ENCODE measurements at places on chromosomes 7 and 10.

DNA sequence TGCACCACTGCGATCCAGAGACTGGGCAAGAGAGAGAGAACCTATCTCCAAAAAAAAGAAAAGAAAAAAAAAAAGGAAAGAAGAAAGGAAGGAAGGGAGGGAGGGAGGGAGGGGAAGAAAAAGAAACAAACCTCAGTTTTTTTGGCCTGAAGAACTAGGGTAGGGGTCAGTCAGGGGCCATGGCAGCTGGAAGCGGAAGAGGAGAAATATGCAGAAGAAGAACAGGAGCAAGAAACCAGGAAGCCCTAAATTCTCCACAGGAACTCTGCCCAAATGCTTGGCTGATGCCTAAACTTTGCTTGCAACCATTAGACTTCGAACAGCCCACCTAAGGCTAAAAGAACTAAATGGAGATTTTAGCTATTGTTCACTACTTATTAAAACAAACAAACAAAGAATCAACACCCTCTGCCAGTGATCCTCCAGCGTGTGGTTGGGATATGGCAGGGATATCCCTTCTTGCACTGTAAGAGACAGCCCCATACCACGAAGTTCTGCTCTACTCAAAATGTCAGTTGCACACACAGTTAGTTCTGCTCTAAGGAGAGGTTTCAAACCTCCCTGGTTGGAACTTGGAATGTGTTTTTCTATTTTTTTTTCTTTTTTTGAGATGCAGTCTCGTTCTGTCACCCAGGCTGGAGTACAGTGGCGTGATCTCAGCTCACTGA, 139.5 kb downstream of the FAM107B start:
- H3K4me3 ChIP-seq = no peak overlapping the region
- H3K4me1 ChIP-seq = no peaks in the 10 kb centered on the region
- DNase-seq = no peak
- no peaks in the 10 kb centered on the region for H3K27me3 ChIP-seq
- H3K27ac ChIP-seq = no peak overlapping the region

DNA sequence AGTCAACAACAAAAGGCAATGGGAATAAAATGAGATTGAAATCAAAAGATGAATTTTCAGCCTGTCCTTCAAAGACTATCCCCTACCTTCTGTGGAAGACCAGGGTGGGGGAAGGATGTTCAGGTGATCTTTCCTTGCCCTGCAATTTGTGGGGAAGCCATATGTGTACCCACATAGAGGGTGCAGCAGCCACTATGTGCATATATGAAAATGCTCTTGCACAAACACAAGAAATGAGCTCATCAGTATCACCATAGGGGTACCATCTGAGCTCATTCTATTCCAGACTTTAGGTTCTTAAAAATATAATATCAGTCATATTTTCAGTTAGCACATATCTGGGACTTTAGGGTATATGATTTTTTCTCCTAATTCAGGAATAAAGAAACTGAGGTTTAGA, 17.7 kb downstream of the GIMAP5 start:
- no peak for DNase-seq
- H3K4me3 ChIP-seq = no peak overlapping the region
- no peaks in the 10 kb centered on the region for H3K36me3 ChIP-seq
- H3K27me3 ChIP-seq = no peaks in the 10 kb centered on the region
- no peaks in the 10 kb centered on the region for H3K4me1 ChIP-seq

- H3K27ac ChIP-seq = no peak overlapping the region
- H3K27me3 ChIP-seq = no peaks in the 10 kb centered on the region
- H3K4me1 ChIP-seq = no peaks in the 10 kb centered on the region
- no peaks in the 10 kb centered on the region for H3K36me3 ChIP-seq
- no peak for DNase-seq
- no peak overlapping the region for H3K4me3 ChIP-seq
Measured at GRCh38 chr10:94043431-94043990, 49.8 kb downstream of the PLCE1 start.

DNA sequence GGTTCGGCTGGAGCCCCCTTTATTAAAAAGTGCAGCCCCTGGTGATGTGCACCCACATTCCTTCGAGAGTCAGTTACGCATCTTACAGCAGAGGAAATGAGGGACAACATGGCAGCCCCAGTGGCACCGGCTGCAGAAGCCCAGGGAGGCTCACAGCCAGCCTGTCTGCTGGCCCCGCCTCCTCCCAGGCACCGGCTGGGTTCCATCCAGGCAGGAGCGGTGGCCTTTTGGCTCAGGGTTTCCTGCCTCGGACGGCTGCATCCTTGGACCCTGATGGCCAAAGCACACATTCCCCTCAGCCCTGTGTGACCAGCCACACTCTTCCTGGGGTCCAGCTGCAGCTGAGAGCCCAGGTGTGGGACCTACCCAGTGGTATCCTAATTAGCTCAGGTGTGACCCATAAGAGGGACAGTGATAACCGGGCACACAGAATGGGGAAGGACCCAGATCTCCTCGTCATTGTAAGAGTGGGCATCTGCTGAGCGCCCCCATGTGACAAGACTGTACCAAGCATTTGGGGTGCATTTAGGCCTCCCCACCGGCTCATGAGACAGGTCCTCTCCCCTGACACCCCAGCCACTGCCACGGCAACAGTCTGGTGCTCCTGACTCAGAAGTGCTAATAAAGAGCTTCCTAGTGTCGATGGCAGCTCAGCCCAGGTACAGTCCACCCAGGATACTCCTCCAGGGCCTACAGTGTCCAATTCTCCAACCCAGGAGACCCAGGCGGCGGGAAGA, 63.3 kb upstream of the CHST15 start:
- H3K36me3 ChIP-seq = no peaks in the 10 kb centered on the region
- peaks cover 45% of the 10 kb centered on the region for H3K4me1 ChIP-seq
- H3K4me3 ChIP-seq = no peak overlapping the region
- no peaks in the 10 kb centered on the region for H3K27me3 ChIP-seq

- DNase-seq = no peak
- no peak overlapping the region for H3K27ac ChIP-seq
- no peaks in the 10 kb centered on the region for H3K27me3 ChIP-seq
- no peaks in the 10 kb centered on the region for H3K4me1 ChIP-seq
- H3K4me3 ChIP-seq = no peak overlapping the region
Measured at GRCh38 chr7:113321201-113321600, 202.8 kb upstream of the SMIM30 start.

- H3K4me3 ChIP-seq = no peak overlapping the region
- H3K36me3 ChIP-seq = peaks cover 49% of the 10 kb centered on the region
- H3K27ac ChIP-seq = peak overlapping the region; percentile 91
- no peaks in the 10 kb centered on the region for H3K4me1 ChIP-seq
- no peaks in the 10 kb centered on the region for H3K27me3 ChIP-seq
- DNase-seq = no peak
Measured at GRCh38 chr10:95485056-95485844, 75.9 kb downstream of the SORBS1 start.

GRCh38 chr10:133327651-133328357, 8.9 kb downstream of the CALY start:
- peaks cover 32% of the 10 kb centered on the region for H3K4me1 ChIP-seq
- peaks cover 85% of the 10 kb centered on the region for H3K27me3 ChIP-seq
- no peak overlapping the region for H3K4me3 ChIP-seq
- no peak for DNase-seq
- H3K36me3 ChIP-seq = no peaks in the 10 kb centered on the region
- H3K27ac ChIP-seq = no peak overlapping the region

- peaks cover 8% of the 10 kb centered on the region for H3K4me1 ChIP-seq
- no peak overlapping the region for H3K27ac ChIP-seq
- DNase-seq = no peak
- H3K27me3 ChIP-seq = peaks cover 43% of the 10 kb centered on the region
- H3K4me3 ChIP-seq = no peak overlapping the region
Measured at GRCh38 chr7:25894002-25894901, 257.7 kb upstream of the NFE2L3 start.

DNA sequence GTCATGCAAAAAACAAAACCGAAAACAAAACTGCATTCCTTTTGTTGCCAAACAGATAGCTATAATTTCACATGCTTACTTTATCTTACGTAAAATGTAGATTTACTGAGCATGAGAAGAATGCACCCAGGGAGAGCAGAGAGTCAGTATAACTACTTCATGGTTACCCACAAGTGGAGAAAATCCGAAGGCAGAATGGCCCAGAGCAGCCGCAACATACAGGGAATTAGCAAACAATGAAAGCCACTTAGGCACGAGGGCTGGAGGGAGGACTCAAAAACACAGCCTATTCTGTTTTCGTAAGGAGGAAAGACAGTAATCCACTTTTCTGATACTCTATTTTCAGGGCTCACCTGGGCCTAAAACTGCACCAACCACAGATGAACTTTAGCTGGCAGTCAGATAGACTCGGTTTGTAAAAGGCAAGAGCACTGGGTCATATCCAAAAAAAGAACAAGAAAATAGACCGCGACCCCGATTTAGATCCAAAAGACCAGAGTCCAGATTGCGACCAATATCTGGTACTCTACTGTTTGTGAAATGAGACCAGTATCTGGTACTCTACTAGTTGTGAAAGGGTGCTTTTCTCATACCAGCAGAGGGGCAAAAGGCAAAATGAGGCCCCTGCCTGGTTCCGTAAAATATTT, 1.3 kb downstream of the ITPRIP start:
- no peaks in the 10 kb centered on the region for H3K27me3 ChIP-seq
- H3K4me3 ChIP-seq = peak overlapping the region; percentile 63
- peak overlapping the region; percentile 98 for H3K27ac ChIP-seq
- no peaks in the 10 kb centered on the region for H3K4me1 ChIP-seq
- no peaks in the 10 kb centered on the region for H3K36me3 ChIP-seq

GRCh38 chr10:14399641-14400040, 68.9 kb upstream of the FRMD4A start:
- H3K36me3 ChIP-seq = no peaks in the 10 kb centered on the region
- no peak overlapping the region for H3K4me3 ChIP-seq
- no peaks in the 10 kb centered on the region for H3K4me1 ChIP-seq
- no peaks in the 10 kb centered on the region for H3K27me3 ChIP-seq

- no peaks in the 10 kb centered on the region for H3K36me3 ChIP-seq
- H3K4me1 ChIP-seq = no peaks in the 10 kb centered on the region
- H3K27me3 ChIP-seq = no peaks in the 10 kb centered on the region
- no peak for DNase-seq
- H3K4me3 ChIP-seq = no peak overlapping the region
Measured at GRCh38 chr7:95933618-95934017, 161.3 kb downstream of the DYNC1I1 start.

- H3K27me3 ChIP-seq = no peaks in the 10 kb centered on the region
- H3K4me3 ChIP-seq = peak overlapping the region; percentile 82
- H3K36me3 ChIP-seq = no peaks in the 10 kb centered on the region
- DNase-seq = peak; percentile 68
Measured at GRCh38 chr7:139108266-139109187, 993 bp downstream of the ZC3HAV1 start.

- no peaks in the 10 kb centered on the region for H3K27me3 ChIP-seq
- H3K27ac ChIP-seq = peak overlapping the region; percentile 85
Measured at GRCh38 chr10:91592266-91592975, 40.5 kb downstream of the PPP1R3C start.

- H3K4me1 ChIP-seq = peaks cover 12% of the 10 kb centered on the region
- DNase-seq = no peak
- no peak overlapping the region for H3K27ac ChIP-seq
- no peaks in the 10 kb centered on the region for H3K27me3 ChIP-seq
- H3K4me3 ChIP-seq = no peak overlapping the region
Measured at GRCh38 chr10:133156674-133157579, 3.1 kb upstream of the KNDC1 start.

DNA sequence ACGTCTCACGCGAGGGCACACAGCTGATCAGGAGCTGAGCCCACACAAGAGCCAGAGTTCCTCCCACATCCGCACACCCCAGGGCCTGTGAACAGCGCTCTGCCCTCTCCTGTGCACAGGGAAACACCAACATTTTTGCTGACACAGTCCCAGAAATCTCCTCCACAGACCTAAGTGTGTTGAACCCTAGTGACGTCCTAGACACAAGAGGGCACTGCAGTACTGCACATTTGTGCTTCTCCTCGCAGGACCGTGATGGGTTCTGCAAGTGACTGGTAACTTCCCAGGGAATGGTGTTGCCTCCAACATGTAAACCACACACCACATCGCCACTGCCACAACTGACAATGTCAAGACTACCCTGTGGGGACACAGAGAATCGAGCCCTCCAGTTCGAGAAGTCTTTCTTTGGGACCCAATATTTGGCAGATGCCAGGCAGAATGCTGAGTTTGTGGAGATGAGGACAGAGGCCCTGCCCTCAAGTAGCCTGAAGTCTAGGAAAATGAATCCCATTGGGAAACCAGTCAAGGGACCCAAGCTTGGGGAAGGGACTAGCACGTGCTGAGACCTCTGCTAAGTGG, 170.3 kb downstream of the PAXIP1 start:
- no peaks in the 10 kb centered on the region for H3K36me3 ChIP-seq
- H3K27me3 ChIP-seq = no peaks in the 10 kb centered on the region
- no peak for DNase-seq
- no peak overlapping the region for H3K4me3 ChIP-seq
- H3K27ac ChIP-seq = no peak overlapping the region
